ENCODE measurements at places on chromosomes 12 and 14. TPM values are rescaled to one million over a fixed set of nuclear protein-coding genes. Genes with fewer than 3 reads are reported as not detected.
A peak's percentile ranks its signal among the peaks of the same experiment; 100 is the strongest.

Gene HOXC4
- total RNA-seq: 4.0 TPM

Gene SYNE3
- not detected for total RNA-seq

Gene NPFF
- total RNA-seq: not detected

Gene PPFIBP1
- total RNA-seq: 18.4 TPM

Gene SRRM4
- not detected for total RNA-seq

- no peak for DNase-seq
Observed at GRCh38 chr12:93047118-93047517, 118.0 kb upstream of the EEA1 start.

GRCh38 chr12:57765003-57765697 is 1.7 kb downstream of the CYP27B1 start:
- DNase-seq: peak; percentile 56

- no peak for DNase-seq
Observed at GRCh38 chr12:76762601-76762980, 1.3 kb upstream of the ZDHHC17 start.

GRCh38 chr14:57058319-57058718 is 210.4 kb downstream of the EXOC5 start:
- DNase-seq: no peak

GRCh38 chr14:75699331-75699730 is 38.3 kb downstream of the TTLL5 start:
- no peak for DNase-seq

DNA sequence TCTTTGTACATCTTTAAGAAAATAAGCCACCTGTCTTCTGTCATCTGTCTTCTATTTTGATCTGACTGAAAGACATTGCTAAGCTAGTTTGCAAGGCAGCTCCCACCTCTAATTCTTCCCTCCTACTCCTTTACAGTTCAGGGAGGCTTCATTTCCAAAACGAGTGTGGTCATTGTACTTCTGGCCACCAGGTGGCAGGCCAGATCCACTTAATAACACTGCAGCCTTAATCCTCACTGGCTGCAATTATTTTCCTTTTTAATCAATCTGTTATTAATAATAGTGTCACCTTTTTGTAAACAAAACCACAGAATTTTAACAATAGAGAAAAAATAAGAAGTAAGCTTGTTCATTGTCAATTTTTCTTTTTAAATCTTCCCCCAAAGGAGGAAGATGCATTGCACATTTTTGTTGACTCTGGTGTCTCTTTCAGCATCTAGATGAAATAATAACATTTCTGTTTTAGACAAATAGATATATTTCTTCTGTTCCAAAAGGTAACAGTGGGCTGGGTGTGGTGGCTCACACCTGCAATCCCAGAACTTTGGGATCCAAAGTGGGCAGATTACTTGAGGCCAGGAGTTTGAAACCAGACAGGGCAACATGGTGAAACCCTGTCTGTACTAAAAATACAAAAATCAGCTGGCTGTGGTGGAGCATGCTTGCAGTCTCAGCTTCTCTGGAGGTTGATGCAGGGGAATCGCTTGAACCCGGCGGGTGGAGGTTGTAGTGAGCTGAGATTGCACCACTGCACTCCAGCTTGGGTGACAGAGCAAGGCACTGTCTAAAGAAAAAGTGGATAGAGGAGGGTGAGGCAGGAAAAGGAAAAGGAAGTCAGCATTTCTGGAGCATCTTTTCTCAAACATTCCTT is 23.3 kb downstream of the GABARAPL1 start:
- DNase-seq: peak; percentile 65

DNA sequence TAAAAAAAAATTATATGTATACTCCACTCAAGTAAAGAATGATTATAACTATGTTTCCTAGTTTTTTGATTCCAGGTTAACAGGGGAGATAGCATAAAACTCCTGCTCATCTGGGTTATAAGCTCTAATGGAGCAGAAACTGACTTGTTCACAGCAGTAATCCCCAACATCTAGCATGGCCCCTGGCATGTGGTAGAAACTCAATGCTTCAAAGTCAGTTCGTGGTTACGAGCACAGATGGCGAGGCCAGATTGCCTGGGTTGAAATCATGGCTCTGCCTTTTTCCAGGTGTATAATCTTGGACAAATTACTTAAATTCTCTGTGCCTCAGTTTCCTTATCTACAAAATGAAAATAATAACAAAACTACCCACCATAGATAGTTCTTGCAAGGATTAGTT is 183.8 kb downstream of the TTC7B start:
- no peak for DNase-seq
